ENCODE measurements at places on chromosomes 11 and 22. TPM values are rescaled to one million over a fixed set of nuclear protein-coding genes. Genes with fewer than 3 reads are reported as not detected.
A peak's percentile ranks its signal among the peaks of the same experiment; 100 is the strongest.

DNA sequence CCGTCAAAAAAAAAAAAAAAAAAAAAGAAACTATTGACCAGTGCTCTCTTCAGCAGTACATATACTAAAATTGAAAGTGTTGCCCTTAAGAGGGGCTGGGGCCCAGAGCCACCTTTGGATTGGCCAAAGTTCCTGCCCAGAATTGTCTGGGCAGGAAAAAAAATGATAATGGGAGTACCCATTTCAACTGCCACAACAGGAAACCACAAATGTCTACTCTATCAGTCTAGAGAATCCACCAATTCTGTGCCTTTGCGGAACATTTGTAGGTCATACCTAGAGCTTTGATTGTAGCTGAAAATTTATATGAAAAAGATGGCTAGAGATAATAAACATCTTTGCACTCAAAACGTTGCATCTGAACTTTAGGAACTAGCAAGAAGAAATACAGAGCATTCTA is 69.4 kb downstream of the FAM76B start:
- DNase-seq, result no peak

DNA sequence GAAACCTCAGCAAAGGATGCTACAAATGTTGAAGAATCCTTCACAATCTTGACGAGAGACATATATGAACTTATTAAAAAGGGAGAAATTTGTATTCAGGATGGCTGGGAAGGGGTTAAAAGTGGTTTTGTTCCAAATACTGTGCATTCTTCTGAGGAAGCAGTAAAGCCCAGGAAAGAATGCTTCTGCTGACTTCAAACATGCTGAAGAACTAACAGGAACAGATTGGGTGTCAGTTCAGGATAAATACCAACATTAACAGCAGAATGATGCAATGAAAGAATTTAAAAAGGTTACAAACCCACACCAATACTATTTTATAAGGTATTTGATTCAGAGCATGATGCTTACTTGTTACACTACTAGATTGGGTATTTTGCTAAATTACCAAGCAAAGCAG is 33.9 kb downstream of the RAB39A start:
- no peak for DNase-seq

- DNase-seq, result no peak
Observed at GRCh38 chr11:67633758-67634365, 4.1 kb upstream of the NUDT8 start.

- peak; percentile 96 for DNase-seq
Observed at GRCh38 chr11:65279741-65280440, 18.1 kb downstream of the POLA2 start.

DNA sequence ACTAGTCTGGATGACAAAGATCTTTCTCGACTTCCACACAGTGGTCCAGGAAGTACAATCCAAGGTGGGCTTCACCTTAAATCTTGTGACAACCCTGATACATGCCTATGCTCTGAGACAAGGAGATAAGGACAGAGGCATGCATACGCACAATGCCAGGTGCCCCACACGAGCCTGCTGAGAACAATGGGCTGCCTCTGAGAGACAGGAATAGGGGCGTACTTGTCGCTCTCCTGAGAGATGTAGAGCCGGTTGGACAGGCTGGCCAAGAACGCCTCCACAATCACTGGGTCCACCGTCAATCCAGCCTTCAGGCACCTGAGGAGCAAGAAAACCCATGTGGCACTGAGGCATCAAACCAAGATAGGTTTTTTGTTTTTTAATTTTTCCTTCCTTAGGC is 25.5 kb downstream of the SERPIND1 start:
- no peak for DNase-seq

DNA sequence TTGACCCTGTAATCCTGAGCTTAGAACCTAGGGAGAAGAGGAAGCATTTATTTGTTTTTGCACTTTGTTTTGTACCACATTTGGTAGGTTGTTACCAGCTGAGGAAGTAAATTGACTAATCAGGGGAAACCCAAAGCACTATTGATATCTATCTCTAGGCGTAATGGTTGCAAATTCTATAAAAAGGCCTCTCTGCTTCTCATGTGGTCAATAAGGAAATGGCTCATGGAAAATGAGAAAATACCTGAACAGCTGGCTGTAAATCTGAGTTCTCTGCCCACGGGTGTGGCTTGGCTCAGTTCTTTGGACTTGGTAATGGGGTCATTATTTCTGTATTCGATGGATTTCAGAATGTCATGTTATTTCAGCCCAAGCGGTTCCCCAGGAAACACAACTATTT is 42.4 kb downstream of the BARX2 start:
- no peak for DNase-seq

DNA sequence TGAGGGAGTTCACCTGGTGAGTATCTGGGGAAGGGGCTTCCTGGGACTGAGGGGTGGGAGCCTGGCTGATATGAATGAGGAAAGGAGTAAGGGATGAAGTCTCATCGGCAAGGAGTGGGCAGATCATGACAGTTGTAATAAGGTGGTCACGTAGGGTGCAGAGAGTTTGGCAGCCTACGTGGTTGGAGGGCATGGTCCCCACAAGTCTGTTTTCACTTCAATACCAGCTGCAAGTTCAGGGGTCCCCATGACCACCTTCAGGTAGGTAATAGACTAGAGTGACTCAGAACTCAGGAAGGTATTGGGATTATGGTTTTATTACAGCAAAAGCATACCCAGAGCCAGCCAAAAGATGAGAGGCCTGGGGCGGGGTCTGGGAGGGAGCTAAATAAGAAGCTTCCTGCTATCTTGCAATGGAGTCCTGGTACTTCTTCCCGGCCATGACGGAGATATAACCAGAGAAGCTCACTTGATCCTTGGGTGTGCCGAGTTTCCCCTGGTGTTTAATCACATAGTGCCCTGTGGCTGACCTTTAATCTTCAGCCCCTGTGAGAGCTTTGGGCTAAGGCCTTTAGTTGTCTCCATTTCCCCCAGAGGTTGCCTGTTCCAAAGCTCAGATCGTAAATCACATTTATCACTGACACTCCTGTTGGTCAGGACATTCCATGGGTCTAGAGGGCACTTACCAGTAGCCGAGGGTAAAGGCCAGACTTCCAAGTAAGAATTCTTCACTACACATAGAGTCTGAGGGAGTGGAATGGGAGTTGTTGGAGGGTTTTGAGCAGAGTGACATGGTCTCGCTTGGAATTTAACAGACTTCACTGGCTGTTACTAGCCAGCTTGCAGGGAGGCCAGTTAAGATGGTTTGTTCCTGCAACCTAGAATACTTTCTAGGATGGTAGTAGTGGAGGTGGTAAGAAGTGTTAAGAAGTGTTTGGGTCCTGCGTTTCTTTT is 9.1 kb downstream of the SLC3A2 start:
- DNase-seq, result no peak

NLRP6 gene
- total RNA-seq, result not detected

KLHDC7B gene
- total RNA-seq, result 0.06 TPM

Measured in Daoy (cell line).